ENCODE measurements at places on chromosomes 3 and 15.

- DNase-seq: no peak
Measured at GRCh38 chr3:4986782-4987537, 7.7 kb downstream of the BHLHE40 start.

GRCh38 chr3:133271539-133271938, 128.3 kb upstream of the BFSP2 start:
- no peak for DNase-seq

GRCh38 chr3:24601066-24601939, 106.7 kb upstream of the THRB start:
- no peak for DNase-seq

GRCh38 chr3:135558150-135558783, 407.3 kb upstream of the PPP2R3A start:
- DNase-seq: no peak

DNA sequence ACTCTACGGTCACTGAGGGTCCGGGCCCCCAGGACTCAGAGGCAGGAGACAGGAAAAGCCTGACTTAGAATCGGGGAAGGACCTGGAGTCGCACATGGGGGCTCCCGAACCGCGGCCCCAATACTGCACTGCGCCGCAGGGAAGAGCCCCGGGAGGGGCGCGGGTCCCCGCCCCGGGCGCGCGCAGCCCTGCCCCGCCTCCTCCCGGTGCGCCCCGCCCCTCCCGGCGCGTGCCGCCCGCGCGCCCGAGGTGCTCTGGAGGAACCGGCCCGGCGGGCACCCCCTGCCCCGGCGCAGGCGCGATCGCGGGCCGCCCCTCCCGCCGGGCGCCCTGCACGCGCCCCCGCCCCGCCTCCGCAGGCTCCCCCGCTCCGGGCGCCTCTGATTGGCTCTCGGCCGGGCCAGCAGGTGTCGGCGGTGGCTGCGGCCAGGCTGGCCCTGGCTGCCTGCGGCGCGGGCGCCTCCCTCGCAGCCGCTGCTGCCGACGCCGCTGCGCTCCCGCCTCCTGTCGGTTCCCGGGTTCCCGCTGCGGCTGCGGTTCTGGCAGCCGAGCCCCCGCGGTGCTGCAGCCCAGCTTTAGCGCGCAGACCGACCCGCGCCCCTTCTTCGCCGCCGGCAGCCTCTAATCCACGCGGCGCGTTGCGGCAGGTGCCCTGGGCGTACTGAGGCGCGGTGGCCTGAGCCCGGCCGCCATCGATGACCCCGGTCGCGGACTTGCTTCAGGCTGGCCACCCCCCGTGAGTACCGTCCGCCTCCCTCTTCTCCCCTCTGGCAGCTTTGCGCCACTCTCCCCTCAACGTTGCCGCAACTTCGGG, at the start of gene MYRIP:
Gene MYRIP (plus strand): TSS at position 429 of the 814 bp plus-strand sequence. CDS start 91,208 bp downstream, outside the sequence.
- DNase-seq: no peak
